ENCODE measurements at places on chromosomes 3 and 15.

DNA sequence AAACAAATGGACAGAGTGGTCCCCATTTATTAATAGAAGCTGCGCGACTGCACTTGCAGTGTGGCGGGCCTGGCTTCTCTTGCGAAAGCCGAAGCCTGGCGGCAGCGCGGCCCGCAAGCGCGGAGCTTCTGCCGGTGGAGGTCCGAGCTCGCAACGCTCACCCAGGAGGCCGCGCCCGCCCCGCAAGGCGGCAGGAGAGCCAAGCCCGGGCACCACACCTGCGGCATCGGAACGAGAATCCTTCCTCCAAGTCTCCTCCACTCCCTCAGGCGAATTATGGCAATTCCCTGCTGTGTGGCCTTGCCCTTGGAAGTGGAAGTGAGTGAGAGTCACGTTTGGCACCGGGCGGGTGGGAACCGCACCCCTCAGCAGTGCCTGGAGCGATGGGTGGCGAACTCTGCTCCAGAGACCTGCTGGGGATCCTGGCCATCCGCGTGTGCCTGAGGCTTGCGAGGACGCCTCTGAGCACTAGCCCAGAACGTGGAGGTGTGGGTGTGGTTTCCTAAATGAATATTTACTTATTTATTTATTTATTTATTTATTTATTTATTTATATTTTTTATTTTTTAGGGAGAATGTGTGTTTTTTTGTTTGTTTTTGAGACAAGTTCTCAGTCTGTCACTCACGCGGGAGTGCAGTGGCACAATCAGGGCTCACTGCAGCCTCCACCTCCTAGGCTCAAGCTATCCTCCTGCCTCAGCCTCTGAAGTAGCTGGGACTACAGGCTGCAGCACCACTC is 133.7 kb upstream of the UBE2E1 start:
- DNase-seq: no peak

- DNase-seq: no peak
Measured at GRCh38 chr15:76983590-76984375, 11.1 kb upstream of the PSTPIP1 start.

GRCh38 chr3:13526626-13526949 is 22.3 kb upstream of the FBLN2 start:
- DNase-seq: no peak

GRCh38 chr3:82633319-82633718 is 871.9 kb upstream of the GBE1 start:
- no peak for DNase-seq

GRCh38 chr15:77219841-77220240 is 148.9 kb upstream of the TSPAN3 start:
- DNase-seq: no peak

DNA sequence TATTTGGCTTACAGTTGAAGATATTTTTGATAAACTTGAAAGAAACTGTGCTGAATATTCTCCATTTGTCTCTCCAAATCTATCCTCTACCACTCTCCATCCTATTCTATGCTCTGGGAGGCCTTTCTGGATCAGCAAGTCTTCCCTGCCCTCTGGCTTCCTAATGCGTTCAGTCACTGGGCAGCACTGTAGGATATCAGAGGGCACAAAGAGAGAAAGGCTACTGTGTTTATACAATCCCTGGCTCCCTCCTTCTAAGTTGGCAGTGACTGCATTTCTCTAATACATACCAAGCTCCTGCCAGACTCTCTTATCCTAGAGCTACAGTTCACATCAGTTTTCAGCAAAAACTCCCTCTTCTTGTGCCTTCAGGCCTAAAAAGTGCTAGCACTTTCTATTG is 102.1 kb upstream of the FHIT start:
- no peak for DNase-seq

GRCh38 chr15:58019503-58020376 is 45.8 kb downstream of the ALDH1A2 start:
- DNase-seq: no peak

DNA sequence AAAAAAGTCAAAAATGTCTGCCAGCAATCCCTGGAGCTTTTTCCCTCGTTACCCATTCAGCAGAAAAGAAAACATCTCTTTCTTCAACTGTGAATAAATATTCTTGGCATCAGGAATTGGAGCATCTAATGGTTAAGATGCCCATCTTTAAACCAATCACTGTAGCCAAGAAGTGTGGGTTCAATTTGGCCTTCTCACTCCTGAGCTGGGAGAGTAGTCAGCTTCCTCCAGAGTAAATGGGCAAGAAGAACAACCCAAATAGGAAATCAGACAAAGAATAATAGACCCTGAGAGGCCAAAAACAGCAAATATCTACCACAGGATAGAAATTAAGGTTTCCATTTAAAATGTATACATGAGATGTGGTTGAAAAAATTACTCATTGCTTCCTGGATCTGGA is 508.0 kb upstream of the MDFIC2 start:
- DNase-seq: no peak

- no peak for DNase-seq
Measured at GRCh38 chr3:139546772-139547171, 7.2 kb upstream of the RBP1 start.

DNA sequence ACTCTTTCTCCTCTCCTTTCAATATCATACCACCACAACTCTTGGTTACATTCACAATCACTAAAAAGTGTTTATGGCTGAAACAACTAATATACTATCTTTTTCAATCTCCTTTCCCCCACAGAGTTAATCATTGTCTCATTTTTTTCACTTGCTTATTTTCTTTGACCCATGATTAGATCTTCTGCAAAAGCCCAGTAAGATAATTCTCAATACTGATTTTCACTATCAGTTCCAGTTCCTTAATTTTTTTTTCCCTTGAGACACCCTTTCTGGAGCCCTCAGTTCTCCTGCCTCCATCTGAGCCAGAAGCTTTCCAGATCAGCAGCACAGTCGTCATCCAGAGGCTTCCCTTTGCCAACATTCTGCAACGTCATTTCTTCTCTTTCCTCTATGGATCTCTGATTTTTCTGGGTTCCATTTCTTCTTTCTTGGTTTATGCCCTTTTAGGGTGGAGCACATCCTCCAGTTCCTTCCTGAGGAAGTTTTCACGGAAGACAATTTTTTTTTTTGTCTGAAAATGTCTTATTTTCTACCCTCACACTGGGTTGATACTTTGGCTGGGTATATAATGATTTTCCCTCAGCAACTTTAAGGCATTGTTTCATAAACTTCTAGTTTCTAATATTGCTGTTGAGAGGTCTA is 88.7 kb upstream of the C15orf39 start:
- DNase-seq: no peak

- no peak for DNase-seq
Measured at GRCh38 chr3:190401963-190402362, 14.0 kb downstream of the CLDN16 start.

DNA sequence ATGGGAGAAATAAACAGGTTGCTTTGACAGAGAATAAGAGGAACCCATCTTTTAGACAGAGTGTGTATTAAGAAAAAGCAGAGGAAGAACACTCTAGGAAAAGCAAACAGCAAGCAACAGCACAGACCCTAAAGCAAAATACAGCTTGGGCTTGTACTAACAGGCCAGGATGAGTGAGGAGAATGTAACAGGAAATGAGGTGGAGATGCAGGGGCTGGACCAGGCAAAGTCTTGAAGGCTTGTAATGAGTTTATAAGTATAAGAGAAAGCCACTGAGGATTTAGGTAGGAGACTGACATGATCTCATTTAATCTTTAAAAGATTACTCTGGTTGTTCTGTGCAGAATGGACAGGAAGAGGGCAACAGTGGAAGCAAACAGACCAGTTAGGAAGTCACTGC is 4.9 kb downstream of the UBR1 start:
- no peak for DNase-seq

- no peak for DNase-seq
Measured at GRCh38 chr3:44439499-44440295, 37.8 kb downstream of the ZNF445 start.

All from caudate nucleus (tissue), 63 donors.